ENCODE measurements at places on chromosomes 5 and 9. TPM values are rescaled to one million over a fixed set of nuclear protein-coding genes. Genes with fewer than 3 reads are reported as not detected.

Gene SLC6A19
- not detected for total RNA-seq

- no peak overlapping the region for H3K27ac ChIP-seq
- no peak for DNase-seq
- H3K27me3 ChIP-seq = no peaks in the 10 kb centered on the region
- H3K4me3 ChIP-seq = no peak overlapping the region
- no peaks in the 10 kb centered on the region for H3K36me3 ChIP-seq
These were observed 228.8 kb downstream of the NR2F1-AS1 start for GRCh38 chr5:93352186-93352585.

GRCh38 chr9:124251605-124252378, 6.0 kb upstream of the NEK6 start:
- H3K27me3 ChIP-seq = no peaks in the 10 kb centered on the region
- no peak overlapping the region for H3K4me3 ChIP-seq
- no peaks in the 10 kb centered on the region for H3K36me3 ChIP-seq
- peak overlapping the region; percentile 42 for H3K27ac ChIP-seq
- peak; percentile 46 for DNase-seq
- peaks cover 21% of the 10 kb centered on the region for H3K4me1 ChIP-seq

Gene CDH12
- total RNA-seq = not detected

- H3K4me3 ChIP-seq = no peak overlapping the region
- H3K4me1 ChIP-seq = peaks cover 15% of the 10 kb centered on the region
- H3K36me3 ChIP-seq = no peaks in the 10 kb centered on the region
- DNase-seq = no peak
- no peak overlapping the region for H3K27ac ChIP-seq
These were observed 183.3 kb upstream of the PIK3R1 start for GRCh38 chr5:68032216-68032762.

DNA sequence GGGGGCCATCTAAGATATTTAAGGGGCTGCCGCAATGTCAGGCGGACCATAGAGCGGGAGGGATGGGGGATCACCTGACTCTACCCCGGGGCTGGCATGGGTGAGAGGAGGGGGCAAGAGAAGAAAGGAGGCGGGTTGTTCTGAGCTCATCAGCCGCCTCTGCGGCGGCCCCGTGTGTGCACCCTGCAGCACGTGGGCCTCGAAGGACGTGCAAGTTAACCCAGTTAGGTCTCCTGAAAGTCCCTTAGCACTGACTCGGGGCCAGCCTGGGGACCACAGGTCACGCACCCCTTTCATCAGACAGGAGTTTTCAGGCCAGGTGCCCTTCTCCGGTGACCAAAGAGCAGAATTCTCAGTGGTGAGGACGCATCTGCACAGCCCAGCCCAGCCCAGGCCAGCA, 58.0 kb downstream of the UBE2QL1 start:
- no peak overlapping the region for H3K27ac ChIP-seq
- no peaks in the 10 kb centered on the region for H3K27me3 ChIP-seq
- no peaks in the 10 kb centered on the region for H3K4me1 ChIP-seq
- no peaks in the 10 kb centered on the region for H3K36me3 ChIP-seq

DNA sequence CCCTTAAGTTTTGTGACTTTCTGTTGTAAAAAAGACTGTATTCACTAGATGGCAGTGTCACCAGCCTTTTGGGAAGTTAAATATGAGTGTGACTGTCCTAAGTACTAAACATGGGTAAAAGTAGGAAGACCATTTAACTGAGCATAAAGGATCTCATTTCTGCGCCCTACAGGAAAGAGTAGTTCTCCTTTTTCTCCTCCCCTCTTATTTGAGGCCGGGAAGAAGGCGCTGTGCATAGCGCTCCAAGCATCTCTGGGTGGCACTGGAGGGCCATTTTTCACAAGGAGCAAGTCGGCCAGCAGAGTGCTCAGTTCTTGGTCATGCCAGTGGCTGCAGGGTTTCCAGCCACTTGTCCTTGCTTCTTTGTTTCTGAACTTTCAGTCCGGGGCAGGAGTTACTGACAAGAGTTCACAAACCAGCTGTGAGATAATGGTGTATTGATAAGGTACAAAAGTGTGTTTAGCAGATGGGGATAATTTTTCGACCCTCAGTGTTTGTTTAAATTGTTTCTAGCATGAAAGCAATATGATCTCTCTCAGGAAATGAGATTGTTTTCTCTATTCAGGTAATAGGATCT, 227.6 kb upstream of the DMRT1 start:
- H3K4me1 ChIP-seq = peaks cover 17% of the 10 kb centered on the region
- peak; percentile 91 for DNase-seq
- H3K4me3 ChIP-seq = peak overlapping the region; percentile 33
- no peaks in the 10 kb centered on the region for H3K36me3 ChIP-seq

GRCh38 chr5:139956342-139956741, 86.8 kb downstream of the NRG2 start:
- no peak for DNase-seq
- peaks cover 29% of the 10 kb centered on the region for H3K27me3 ChIP-seq
- H3K4me1 ChIP-seq = no peaks in the 10 kb centered on the region
- no peaks in the 10 kb centered on the region for H3K36me3 ChIP-seq
- no peak overlapping the region for H3K27ac ChIP-seq
- H3K4me3 ChIP-seq = no peak overlapping the region

GRCh38 chr9:98263080-98263479, 7.6 kb upstream of the TBC1D2 start:
- H3K4me1 ChIP-seq = no peaks in the 10 kb centered on the region
- H3K27me3 ChIP-seq = no peaks in the 10 kb centered on the region
- DNase-seq = no peak
- H3K36me3 ChIP-seq = no peaks in the 10 kb centered on the region
- H3K27ac ChIP-seq = no peak overlapping the region

DNA sequence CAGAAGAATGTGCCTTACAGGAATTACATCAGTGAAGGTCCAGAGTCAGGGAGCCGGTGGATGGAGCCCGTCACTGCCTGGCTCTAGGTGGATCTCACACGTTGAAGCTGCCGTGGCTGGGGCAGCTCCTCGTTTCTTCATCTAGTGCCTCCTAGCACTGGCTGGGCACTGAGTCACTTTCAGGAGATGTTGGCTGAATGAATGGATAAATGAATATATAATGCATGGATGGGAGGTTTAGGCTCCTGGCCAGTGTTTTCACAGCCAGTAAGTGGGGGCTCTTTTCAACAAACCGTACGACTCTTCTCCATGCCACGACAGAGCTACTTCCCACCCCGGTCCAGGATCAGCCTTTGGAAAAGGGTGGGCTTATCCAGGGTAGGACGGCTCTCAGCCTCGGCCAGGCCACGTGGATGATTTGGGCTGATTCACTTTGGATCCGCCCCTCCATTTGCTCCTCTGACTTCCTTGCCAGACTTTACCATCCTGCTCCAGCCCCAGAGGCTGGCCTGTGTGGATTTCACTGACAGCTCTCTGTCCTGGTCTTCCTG, 1.3 kb upstream of the SH3PXD2B start:
- peaks cover 34% of the 10 kb centered on the region for H3K4me1 ChIP-seq
- H3K36me3 ChIP-seq = no peaks in the 10 kb centered on the region
- H3K27ac ChIP-seq = peak overlapping the region; percentile 81
- no peaks in the 10 kb centered on the region for H3K27me3 ChIP-seq

Gene ZBTB43
- total RNA-seq = 17.7 TPM

GRCh38 chr5:58016358-58016757, 443.5 kb downstream of the PLK2 start:
- H3K27ac ChIP-seq = no peak overlapping the region
- H3K27me3 ChIP-seq = no peaks in the 10 kb centered on the region
- H3K4me3 ChIP-seq = no peak overlapping the region
- H3K36me3 ChIP-seq = no peaks in the 10 kb centered on the region
- H3K4me1 ChIP-seq = no peaks in the 10 kb centered on the region
- no peak for DNase-seq

- no peak overlapping the region for H3K27ac ChIP-seq
- no peaks in the 10 kb centered on the region for H3K4me1 ChIP-seq
- DNase-seq = peak; percentile 15
- no peaks in the 10 kb centered on the region for H3K27me3 ChIP-seq
These were observed 184.0 kb upstream of the NR4A3 start for GRCh38 chr9:99637641-99638040.

DNA sequence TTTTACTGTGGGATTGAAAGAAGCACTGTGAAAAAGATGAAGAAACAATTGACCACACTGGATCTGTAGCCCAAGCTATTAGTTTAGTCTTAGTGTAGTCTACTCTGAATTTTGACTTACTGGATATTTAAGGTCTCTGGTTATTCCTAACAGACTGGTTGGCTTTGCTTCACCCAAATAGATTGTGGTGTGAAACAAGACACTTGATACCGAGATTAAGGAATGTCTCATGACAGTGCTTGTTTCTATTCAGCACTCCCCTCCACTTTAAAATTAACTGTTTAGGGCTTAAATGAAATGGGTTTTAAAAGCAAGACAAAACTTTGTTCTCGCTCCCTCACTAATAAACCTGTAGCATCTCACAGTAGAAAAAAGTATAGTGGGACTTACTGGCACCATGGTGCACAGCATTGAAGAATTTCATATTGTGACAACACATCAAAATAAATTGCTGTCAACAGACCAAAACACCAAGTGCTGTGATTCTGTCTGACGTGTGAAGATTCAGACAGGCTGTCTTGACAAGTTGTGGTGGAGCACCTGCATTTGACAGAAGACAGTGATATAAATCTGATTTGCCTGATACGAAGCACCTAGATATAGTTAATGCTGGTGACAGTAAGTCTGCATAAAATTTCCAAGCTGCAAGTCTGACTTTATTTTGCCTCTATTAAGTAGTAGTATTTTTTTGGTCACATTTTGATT, 73.1 kb downstream of the PBX3 start:
- H3K27ac ChIP-seq = no peak overlapping the region
- H3K4me3 ChIP-seq = no peak overlapping the region
- peaks cover 8% of the 10 kb centered on the region for H3K4me1 ChIP-seq

GRCh38 chr5:10682801-10683525, 78.1 kb downstream of the DAP start:
- DNase-seq = no peak
- H3K4me1 ChIP-seq = no peaks in the 10 kb centered on the region
- no peak overlapping the region for H3K27ac ChIP-seq
- peaks cover 31% of the 10 kb centered on the region for H3K36me3 ChIP-seq
- H3K27me3 ChIP-seq = no peaks in the 10 kb centered on the region

Gene ZNF608
- 14.7 TPM for total RNA-seq

DNA sequence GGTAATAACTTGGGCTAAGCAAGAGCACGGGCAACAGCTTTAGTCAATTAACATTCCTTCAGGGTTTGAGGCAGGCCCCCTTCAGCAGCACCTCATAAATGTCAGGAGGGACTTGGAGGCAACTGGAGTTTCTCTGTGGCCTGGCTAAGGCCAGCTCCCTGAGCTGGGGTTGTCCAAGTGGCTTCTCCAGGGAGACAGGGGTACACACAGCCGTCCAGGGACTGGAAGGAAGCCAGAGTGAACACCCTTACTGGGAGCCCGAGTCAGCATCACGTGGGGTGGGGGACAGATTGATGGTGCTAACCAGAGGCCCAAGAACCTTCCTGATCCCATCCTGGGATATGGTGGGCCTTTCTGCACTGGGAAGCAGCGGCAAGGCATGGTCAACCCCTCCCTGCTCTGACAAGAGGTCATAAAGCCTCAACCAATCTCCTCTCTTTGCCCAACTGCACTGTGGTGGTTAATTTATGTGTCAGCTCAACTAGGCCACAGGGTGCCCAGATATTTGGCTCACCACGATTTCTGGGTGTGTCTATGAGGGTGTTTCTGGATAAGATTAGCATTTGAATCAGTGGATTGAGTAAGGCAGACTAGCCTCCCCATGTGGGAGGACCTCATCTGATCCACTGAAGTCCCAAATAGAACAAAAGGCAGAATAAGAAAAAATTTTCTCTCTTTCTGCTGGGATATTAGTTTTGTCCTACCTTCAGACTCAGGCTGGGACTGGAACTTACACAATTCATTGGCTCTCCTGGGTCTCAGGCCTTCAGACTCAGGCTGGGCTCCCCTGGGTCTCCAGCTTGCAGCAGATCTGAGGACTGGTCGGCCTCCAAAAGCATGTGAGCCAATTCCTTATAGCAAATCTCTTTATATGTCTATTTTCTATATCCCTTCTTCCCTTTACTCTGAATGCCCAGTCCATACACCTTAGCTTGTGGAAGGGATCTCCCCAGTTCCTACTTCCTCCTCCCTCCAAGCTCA, 127.2 kb upstream of the LARP1 start:
- no peaks in the 10 kb centered on the region for H3K4me1 ChIP-seq
- H3K36me3 ChIP-seq = no peaks in the 10 kb centered on the region
- DNase-seq = peak; percentile 57
- no peak overlapping the region for H3K27ac ChIP-seq
- no peaks in the 10 kb centered on the region for H3K27me3 ChIP-seq
- no peak overlapping the region for H3K4me3 ChIP-seq

- H3K27me3 ChIP-seq = no peaks in the 10 kb centered on the region
- H3K4me3 ChIP-seq = peak within 1 kb of the TSS; percentile 98
- DNase-seq = peak; percentile 98
- no peaks in the 10 kb centered on the region for H3K36me3 ChIP-seq
- H3K4me1 ChIP-seq = no peaks in the 10 kb centered on the region
- H3K27ac ChIP-seq = peak within 1 kb of the TSS; percentile 60
These were observed at the start of gene FXN for GRCh38 chr9:69035438-69036308. Gene FXN (plus strand): TSS chr9:69035752. CDS start chr9:69035783, 31 bp downstream.

DNA sequence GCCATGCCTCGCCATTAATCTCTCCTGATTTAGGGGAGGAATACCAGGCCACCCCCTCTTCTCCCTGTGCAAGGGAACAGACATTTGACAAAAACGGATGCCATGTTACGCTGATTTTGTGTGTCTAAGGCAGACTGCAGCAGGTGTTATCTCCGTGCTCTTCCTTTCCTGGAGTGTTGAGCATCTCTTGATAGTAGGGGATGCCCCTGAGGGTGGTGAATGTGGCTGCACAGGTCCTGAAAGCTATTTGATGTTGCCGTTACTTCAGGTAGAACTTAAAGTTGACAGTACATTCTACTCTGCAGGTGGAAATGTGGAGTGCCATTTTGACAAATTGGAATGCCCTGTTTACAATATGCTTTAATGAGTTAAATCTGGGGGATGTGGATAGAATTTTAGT, 21.5 kb downstream of the TENT4A start:
- no peaks in the 10 kb centered on the region for H3K27me3 ChIP-seq
- no peak for DNase-seq
- H3K27ac ChIP-seq = peak overlapping the region; percentile 99
- H3K4me1 ChIP-seq = peaks cover 35% of the 10 kb centered on the region
- no peak overlapping the region for H3K4me3 ChIP-seq

GRCh38 chr5:172630482-172630881, 10.6 kb upstream of the NEURL1B start:
- H3K36me3 ChIP-seq = no peaks in the 10 kb centered on the region
- DNase-seq = no peak
- H3K27ac ChIP-seq = no peak overlapping the region
- peaks cover 15% of the 10 kb centered on the region for H3K27me3 ChIP-seq

Gene KIF12
- not detected for total RNA-seq

Gene HTR4
- total RNA-seq = not detected

Gene TMEM252
- total RNA-seq = not detected

- H3K27ac ChIP-seq = no peak overlapping the region
- H3K4me3 ChIP-seq = no peak overlapping the region
- DNase-seq = no peak
- H3K27me3 ChIP-seq = no peaks in the 10 kb centered on the region
- H3K36me3 ChIP-seq = no peaks in the 10 kb centered on the region
These were observed 104.4 kb downstream of the DENND1A start for GRCh38 chr9:123825342-123826060.

Gene HTR1A
- total RNA-seq = not detected

GRCh38 chr5:151740958-151741373, 17.5 kb downstream of the ATOX1 start:
- peaks cover 72% of the 10 kb centered on the region for H3K4me1 ChIP-seq
- peak overlapping the region; percentile 49 for H3K4me3 ChIP-seq
- peak overlapping the region; percentile 98 for H3K27ac ChIP-seq
- DNase-seq = peak; percentile 60

- DNase-seq = no peak
- no peaks in the 10 kb centered on the region for H3K27me3 ChIP-seq
- H3K4me3 ChIP-seq = no peak overlapping the region
- no peak overlapping the region for H3K27ac ChIP-seq
These were observed 138.9 kb upstream of the IRX4 start for GRCh38 chr5:2021484-2022176.

Gene SYK
- not detected for total RNA-seq

Gene CA9
- not detected for total RNA-seq
